ENCODE measurements at places on chromosomes 6 and 20.

DNA sequence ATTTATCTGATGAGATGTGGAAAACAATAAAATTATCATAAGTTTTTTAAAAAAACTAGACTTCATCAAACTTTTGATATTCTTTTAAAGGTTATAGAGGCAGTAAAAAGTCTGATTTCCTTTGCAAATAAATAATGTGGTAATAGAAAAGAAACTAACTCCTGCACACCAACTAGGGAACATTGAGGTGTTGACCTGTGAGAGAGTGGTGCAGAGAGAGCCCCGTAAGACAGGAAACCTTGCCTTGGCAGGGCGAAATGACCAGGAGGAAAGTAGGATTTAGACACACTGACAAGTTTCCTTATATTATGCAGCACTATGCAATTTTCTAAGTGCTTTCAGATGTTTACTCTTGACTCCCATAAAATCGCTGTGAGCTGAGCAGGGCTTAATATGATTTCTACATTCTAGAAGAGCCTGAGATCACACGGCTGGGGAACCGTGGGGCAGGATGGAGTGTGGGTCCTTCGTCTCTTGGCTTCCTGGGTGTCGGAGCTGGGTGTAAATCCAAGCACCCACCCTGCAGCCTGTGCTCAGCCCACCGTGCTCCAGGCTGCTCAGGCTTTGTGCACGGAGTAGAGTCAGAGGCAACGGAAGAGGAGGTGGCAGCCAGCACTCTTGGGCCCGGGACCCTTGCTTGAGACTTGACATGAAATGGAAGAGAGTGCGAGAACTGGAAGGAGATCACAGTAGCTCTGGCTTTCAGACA, 61.3 kb upstream of the FOXQ1 start:
- no peak for DNase-seq

GRCh38 chr6:105041880-105042279, 85.0 kb downstream of the LIN28B start:
- DNase-seq: no peak

- peak; percentile 6 for DNase-seq
Observed at GRCh38 chr6:155495011-155495768, 39.6 kb upstream of the NOX3 start.

- DNase-seq: no peak
Observed at GRCh38 chr6:96184798-96185197, 169.0 kb downstream of the FUT9 start.

DNA sequence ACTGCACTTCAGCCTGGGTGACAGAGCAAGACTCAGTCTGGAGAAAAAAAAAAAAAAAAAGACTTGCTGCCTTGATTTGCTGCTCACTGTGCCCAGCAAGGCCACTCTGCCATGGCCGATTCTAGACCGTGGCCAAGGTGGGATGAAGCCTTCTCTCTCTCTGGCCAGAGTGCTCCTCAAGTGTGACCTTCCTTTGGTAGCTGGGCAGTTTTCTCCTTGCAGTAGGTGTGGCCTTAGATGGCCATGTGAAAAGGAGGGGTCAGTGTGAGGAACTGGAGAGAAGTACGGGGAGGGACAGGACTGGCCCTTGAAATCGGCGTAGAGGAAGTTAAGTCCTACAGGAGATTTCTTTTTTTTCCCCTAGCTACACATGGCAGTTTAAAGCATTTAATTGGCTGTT, 272.0 kb downstream of the ARID1B start:
- DNase-seq: no peak

GRCh38 chr20:36392989-36393388, 86.8 kb downstream of the DLGAP4 start:
- no peak for DNase-seq

All from GOT3 (cell line).